ENCODE measurements at places on chromosomes 7 and 10.

- no peak for DNase-seq
Measured at GRCh38 chr10:190216-190615, 55.0 kb downstream of the ZMYND11 start.

DNA sequence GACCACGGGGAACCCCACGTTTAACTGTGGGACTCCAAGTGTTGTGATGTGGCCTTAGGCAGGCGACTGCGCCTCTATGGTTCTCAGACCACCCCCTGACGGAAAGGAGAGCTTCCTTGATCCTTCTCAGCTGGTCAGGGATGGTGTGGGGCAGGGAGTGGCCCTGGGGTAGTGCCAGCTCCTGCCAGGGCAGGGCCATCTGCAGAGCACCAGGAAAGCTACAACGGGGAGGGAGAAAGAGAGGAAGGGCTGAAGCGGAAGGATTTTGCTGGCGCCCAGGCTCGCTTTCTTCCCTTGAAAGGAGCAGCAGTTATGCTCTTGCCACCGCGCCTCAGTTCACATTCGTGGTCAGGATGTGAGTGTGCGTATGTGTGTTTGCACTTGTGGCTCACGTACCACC lies 74.9 kb upstream of the PCBD1 start:
- no peak for DNase-seq

- no peak for DNase-seq
Measured at GRCh38 chr7:155071916-155072571, 1.9 kb downstream of the HTR5A start.

- DNase-seq, result no peak
Measured at GRCh38 chr10:31804352-31804810, 124.2 kb downstream of the ARHGAP12 start.

- DNase-seq, result no peak
Measured at GRCh38 chr7:138943061-138943460, 38.1 kb downstream of the KIAA1549 start.

- no peak for DNase-seq
Measured at GRCh38 chr10:23829556-23829955, 379.4 kb upstream of the KIAA1217 start.
